ENCODE measurements at places on chromosomes 1 and 21. TPM values are rescaled to one million over a fixed set of nuclear protein-coding genes. Genes with fewer than 3 reads are reported as not detected.

Gene MEX3A
- not detected for polyA plus RNA-seq

DNA sequence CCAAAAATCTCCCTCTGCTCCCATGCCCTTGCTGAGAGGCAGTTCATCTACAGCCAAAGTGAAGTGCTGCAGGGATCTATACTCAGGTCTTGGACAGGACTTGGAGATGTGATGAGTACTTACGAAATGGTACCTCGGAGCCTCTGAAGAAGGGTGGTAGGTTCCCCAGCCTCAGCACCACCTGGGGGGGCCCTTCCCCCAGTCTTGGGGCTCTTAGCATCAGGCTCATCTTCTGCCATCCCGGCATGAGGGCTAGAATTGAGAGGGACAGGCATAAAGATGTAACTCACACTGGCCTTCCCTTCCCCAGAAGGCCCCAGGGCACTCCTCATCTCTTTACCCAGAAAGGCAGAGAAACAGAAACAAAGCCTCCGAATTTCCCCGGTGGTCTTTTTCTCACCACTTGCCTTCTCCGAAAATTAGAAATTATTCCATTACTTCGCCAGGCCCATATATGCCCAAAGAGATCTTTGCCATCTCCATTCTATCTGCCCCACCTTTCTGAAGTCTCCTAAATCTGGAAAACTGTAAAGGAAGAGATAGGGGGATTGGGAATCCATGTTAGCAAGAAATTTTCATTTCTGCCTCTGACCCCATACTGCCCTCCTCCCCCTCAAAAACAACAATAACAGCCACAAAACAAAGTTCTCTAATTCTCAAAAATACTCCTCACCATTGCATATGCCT is 827 bp downstream of the RFX5 start:
- H3K4me1 ChIP-seq, result peaks cover 29% of the 10 kb centered on the region
- H3K27me3 ChIP-seq, result no peaks in the 10 kb centered on the region
- H3K36me3 ChIP-seq, result peaks cover 26% of the 10 kb centered on the region
- no peak for DNase-seq
- peak overlapping the region; percentile 71 for H3K4me3 ChIP-seq

Gene MAPKAPK2
- 3.9 TPM for polyA plus RNA-seq

Gene SELE
- not detected for polyA plus RNA-seq

Gene AKT3
- 5.1 TPM for polyA plus RNA-seq

Gene TFF3
- polyA plus RNA-seq, result not detected

DNA sequence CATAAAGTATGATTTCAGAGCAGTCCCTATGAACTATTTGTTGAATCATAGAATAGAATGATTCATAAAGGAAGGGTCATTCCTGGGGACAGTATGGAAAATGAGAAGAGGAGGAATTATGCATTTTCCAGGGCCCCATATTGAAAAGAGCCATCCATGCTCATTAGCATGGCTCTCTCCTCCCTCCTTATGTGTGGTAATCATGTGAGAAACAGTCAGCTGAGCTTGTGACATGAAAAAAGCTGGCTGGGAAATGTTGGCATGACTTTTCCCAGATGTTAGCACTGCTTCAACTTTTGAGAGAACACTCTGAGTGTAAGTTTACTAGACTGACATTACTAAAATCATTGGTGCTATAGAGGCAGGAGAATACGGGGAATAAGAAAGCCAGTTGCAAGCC is 16.1 kb downstream of the TRIM67 start:
- H3K27me3 ChIP-seq, result peaks cover 14% of the 10 kb centered on the region
- no peak overlapping the region for H3K4me3 ChIP-seq
- no peak overlapping the region for H3K27ac ChIP-seq
- no peaks in the 10 kb centered on the region for H3K36me3 ChIP-seq
- H3K4me1 ChIP-seq, result no peaks in the 10 kb centered on the region

DNA sequence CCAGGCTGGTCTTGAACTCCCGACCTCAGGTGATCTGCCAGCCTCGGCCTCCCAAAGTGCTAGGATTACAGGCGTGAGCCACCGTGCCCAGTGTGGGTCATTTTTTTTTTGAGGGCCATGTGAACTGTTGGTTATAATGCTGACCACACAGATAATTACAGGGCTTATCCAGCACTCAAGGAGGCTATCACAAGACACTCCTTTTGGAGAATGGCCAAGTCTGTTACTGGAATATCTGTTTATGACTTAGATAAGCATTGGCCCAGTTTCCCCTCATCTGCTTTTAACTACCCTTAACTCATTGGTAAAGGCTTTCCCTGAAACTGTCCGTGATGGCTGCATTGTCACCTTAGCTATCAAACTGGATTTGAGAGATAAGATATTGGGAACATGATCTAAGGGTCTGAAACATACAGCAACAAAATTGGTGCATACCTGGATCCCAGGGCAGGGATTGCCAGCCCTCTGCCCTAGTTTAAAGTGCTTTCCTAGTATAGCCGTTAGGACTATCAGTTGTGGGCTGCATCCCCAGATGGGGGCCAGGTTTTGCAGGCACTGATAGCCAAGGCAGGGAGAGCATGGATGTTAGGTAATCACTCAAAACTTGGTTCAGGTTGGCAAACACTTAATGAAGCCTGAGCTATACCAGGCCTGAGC is 15.6 kb downstream of the SZT2 start:
- no peak overlapping the region for H3K27ac ChIP-seq
- no peak for DNase-seq
- no peak overlapping the region for H3K4me3 ChIP-seq

DNA sequence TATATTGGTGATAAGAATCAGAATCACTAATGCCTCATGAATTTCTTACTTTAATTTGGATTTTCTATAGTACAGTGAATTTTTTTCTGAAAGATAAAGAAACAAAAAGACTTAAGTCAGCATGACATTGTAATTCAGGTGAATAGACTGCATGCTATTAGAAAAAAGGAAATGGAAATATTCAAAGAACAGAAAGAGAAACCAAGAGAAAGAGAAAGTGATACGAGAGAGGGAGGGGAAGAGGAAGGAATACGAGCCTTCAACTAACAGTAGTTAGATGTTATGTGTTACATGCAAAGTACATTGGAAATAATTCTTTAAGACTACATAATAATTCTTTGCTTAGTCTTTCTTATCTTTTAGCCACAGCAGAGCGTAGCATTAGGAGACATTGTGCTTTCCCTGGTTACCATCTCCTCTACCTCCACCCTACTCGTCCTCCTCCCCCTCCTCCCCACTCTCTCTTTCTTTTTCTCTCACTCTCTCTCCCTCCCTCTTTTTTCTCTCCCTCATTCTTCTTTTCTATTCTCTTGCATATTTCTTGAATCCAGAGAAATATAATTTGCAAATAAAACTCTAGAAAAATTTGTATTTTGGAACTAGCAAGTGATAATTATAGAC is 46.4 kb upstream of the ADGRL4 start:
- H3K4me1 ChIP-seq, result no peaks in the 10 kb centered on the region
- no peak overlapping the region for H3K4me3 ChIP-seq
- no peak for DNase-seq
- H3K27ac ChIP-seq, result no peak overlapping the region
- H3K36me3 ChIP-seq, result no peaks in the 10 kb centered on the region

DNA sequence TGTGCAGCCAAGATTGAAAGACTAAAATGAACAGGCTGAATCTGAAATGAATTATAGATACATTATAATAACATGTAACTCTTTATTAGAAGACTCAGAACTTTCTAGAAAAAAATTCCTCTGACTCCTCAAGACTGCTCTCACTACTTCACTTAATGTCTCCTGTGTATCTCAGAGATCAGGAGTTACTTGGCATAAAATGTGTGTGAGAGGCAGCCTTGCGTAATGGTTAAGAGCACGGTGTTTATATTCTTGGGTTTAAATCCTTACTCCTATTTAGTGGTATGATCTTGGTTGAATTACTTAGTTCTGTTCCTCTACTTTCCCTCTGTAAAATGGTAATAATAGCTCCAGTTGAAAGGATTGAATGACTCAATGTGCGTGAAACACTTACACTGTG is 634.9 kb downstream of the LTN1 start:
- H3K27me3 ChIP-seq, result no peaks in the 10 kb centered on the region
- H3K27ac ChIP-seq, result no peak overlapping the region
- no peak for DNase-seq
- no peaks in the 10 kb centered on the region for H3K4me1 ChIP-seq
- no peak overlapping the region for H3K4me3 ChIP-seq
- no peaks in the 10 kb centered on the region for H3K36me3 ChIP-seq

DNA sequence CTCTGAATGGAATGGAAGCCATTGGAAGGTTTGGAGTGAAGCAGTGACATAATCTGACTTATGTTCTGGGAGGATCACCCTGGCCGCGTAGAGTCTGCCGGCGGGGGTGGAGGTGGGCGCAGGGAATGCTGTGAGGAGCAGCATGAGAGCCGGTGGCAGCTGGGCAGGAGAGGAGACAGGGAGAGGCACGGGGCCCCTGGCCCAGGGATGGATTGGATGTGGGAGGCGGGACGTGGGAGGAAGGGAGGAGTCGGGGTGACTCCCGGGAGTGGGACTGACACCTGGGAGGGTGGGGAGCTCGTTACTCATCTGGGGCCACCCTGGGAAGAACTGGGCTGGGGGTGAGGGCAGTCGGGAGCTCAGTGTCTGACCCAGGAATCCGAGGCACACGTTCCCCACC is 10.4 kb upstream of the KCNAB2 start:
- no peak overlapping the region for H3K4me3 ChIP-seq

Gene FALEC
- polyA plus RNA-seq, result not detected

Gene OR2L8
- not detected for polyA plus RNA-seq

- H3K4me1 ChIP-seq, result peaks cover 29% of the 10 kb centered on the region
- no peak for DNase-seq
Measured at GRCh38 chr1:224169718-224170270, 13.2 kb upstream of the DEGS1 start.
